ENCODE measurements at places on chromosomes 7 and 10.

GRCh38 chr10:101888251-101888949 is 44.8 kb upstream of the KCNIP2 start:
- no peak for DNase-seq

GRCh38 chr10:72318418-72319262 is 36.1 kb downstream of the DNAJB12 start:
- no peak for DNase-seq

DNA sequence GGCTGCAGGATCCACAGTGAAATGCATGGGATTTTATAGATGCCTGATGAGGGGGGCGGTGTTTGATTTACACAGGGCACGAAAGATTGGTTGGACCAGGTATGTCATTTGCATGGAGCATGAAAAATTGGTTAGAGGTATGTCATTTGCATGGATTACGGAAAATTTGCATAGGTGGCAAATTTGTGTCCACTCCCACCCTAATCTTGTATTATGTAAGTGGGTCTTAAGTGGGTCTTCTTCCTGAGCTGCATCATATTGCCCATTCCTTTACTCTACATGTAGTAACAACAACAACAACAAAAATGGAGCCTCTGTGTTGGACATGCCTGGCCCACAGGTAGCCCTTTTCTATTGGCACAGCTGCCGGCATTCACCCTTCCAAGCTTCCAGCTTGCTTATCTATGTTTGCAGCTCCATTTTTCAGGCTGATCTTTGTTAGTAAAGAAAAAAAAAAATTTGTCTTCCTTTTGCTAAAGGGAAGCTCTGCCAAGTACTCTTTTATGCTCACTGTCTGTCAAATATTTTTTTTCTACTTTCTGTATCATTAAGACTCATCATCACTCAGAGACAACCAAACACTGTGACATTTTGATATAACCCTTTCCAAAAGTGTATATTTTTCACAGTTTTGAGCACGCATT is 10.3 kb upstream of the ZNF273 start:
- no peak for DNase-seq

DNA sequence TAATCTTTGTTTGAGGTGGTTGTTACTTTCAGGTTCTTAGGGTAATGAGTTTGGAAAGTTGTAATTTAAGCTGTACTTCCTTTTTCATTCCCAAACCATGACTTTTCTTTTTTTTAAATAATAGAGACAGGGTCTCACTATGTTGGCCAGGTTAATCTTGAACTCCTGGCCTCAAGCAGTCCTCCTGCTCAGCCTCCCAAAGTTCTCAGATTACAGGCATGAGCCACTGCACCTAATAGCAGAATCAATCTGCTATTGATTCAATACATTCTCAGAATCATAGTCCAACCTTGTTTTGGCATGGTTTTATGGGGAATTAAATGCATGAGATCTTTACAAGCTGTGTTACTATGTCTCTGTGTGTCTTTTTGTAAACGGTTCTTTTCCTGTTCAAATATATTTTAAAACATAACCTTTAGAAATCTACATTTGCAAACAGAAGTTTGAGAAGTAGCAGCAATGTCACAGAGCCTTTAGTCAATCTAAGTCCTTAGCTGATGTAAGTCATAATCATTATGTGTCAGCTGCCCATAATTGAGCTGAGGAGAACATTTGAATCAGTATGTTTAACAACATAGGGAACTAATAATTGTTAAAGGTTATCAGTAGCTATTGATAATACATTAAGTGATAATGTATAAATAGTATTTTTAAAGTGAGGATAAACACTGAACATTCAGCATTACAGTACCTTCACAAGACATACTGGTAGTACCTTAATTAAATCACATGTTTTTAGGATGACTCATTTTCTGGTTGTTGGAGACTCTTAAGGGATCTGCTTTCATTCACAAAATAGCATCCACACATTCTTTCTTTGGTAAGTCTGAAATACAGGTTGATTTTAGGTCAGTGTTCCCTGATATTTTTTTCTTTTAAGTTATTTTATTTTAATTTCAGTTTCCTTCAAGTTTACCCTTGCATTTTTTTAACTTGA is 8.8 kb downstream of the INPP5F start:
- no peak for DNase-seq

DNA sequence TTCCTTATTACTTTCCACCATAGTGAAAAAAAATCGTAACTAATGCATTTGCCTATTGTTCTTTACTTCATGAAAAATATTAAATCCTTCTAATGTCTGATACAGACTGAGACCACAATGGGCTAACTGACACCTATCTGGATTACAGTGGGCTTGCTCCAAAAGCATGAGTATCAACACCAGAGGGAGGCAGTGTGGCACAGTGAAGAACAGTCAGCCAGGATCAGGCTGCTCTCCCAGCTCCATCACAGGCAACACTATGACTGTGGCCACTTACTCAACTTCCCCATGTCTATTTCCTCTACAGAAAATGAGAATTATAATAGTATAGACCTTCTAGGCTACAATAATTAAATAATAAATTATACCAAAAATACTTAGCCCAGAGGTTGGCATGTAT is 97.2 kb downstream of the SLC25A13 start:
- no peak for DNase-seq

- DNase-seq = no peak
These were observed 99.9 kb downstream of the TRIL start for GRCh38 chr7:28858206-28858605.

DNA sequence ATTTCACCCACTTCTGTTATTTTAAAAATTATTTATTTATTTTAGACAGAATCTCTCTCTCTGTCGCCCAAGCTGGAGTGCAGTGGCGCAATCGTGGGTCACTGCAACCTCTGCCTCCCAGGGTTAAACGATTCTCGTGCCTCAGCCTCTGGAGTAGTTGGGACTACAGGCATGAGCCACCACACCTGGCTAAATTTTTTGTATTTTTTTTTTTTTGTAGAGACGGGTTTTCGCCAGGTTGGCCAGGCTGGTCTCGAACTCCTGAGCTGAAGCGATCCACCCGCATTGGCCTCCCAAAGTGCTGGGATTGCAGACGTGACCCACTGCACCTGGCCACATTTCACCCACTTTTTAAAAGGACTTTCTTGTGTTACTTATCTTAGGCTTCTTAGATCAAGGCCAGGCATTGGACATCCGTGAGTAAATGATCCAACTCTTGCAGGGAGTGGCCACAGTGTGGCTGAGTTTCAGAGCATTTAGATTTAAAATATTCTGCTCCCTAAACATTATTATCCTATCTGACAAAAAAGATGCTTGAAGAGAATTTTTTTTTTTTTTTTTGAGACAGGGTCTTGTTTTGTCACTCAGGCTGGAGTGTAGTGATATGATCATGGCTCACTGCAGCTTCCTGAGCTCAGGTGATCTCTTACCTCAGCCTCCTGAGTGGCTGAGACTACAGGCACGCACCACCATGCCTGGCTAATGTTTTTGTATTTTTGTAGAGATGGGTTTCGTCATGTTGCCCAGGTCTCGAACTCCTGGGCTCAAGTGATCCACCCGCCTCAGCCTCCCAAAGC is 14.4 kb downstream of the SNX10 start:
- no peak for DNase-seq

- no peak for DNase-seq
These were observed 171.2 kb upstream of the TNRC18 start for GRCh38 chr7:5594616-5595544.

DNA sequence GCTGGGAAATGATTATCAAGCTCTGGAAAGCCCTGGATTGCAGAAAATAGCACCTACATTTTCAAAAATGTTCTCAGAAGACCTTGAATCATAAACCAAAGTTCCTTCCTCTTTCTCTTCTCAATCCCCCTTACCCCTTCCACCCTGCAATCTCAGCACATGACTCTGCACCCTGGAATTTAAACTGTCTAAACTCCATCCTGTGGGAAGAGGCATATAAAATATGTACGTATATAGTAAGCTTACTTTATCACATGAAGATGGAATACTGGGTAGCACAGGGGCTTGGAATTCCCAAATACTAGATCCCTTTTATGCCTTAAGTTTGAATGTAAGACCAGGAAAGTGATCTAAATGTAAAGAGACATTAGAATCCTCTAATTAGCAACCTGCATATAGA is 7.7 kb downstream of the AGMO start:
- DNase-seq = no peak

- no peak for DNase-seq
These were observed 339.2 kb downstream of the DNAJB6 start for GRCh38 chr7:157676001-157676400.

Data from stimulated activated CD8-positive, alpha-beta memory T cell treated with anti-CD3 and anti-CD28 coated beads, Interleukin-15, amount 100 ng/mL, for 24 hours (primary cell).